ENCODE measurements at places on chromosomes 11 and 22. TPM values are rescaled to one million over a fixed set of nuclear protein-coding genes. Genes with fewer than 3 reads are reported as not detected.

The PRR33 gene
- total RNA-seq: not detected

The BANF1 gene
- total RNA-seq: 57.7 TPM

The RNF121 gene
- 22.9 TPM for total RNA-seq

The PHLDB1 gene
- total RNA-seq: 93.5 TPM

The LRRC32 gene
- 23.1 TPM for total RNA-seq

The MED17 gene
- total RNA-seq: 23.4 TPM

The RCE1 gene
- total RNA-seq: 10.7 TPM

The USH1C gene
- not detected for total RNA-seq

The BBOX1 gene
- total RNA-seq: not detected

The BAD gene
- total RNA-seq: 56.2 TPM

The CYB561A3 gene
- total RNA-seq: 60.6 TPM

The ZDHHC13 gene
- total RNA-seq: 18.6 TPM

The MPPED1 gene
- total RNA-seq: not detected

The C11orf16 gene
- not detected for total RNA-seq

The GAL3ST3 gene
- total RNA-seq: not detected

The CASP4 gene
- total RNA-seq: 158 TPM

The CYP2D6 gene
- total RNA-seq: not detected

The ADM2 gene
- 8.0 TPM for total RNA-seq

The TYR gene
- not detected for total RNA-seq

The CCDC73 gene
- not detected for total RNA-seq

The DBX1 gene
- not detected for total RNA-seq

The ACRV1 gene
- total RNA-seq: not detected

The RTN4R gene
- total RNA-seq: not detected

The GRM5 gene
- total RNA-seq: not detected

The PACSIN3 gene
- total RNA-seq: 31.6 TPM

The CRYBB2 gene
- not detected for total RNA-seq

The EIF1AD gene
- 26.4 TPM for total RNA-seq

The TIGD3 gene
- not detected for total RNA-seq

The VSTM5 gene
- total RNA-seq: 0.25 TPM

The E2F8 gene
- total RNA-seq: 4.4 TPM

The OR56A1 gene
- total RNA-seq: not detected

The CXCR5 gene
- not detected for total RNA-seq

The SCUBE1 gene
- not detected for total RNA-seq

The VSIG2 gene
- total RNA-seq: not detected

The ROBO3 gene
- 11.7 TPM for total RNA-seq

The GLB1L3 gene
- total RNA-seq: not detected

The TRIM66 gene
- 4.1 TPM for total RNA-seq

The OR10D3 gene
- total RNA-seq: not detected

The TNNI2 gene
- not detected for total RNA-seq

The METTL15 gene
- 6.0 TPM for total RNA-seq

The MMP13 gene
- not detected for total RNA-seq

The DCHS1 gene
- 5.2 TPM for total RNA-seq

The APOC3 gene
- not detected for total RNA-seq

The MS4A3 gene
- total RNA-seq: not detected
